Erythroblast (primary cell): ENCODE measurements at places on chromosomes 4 and X.

DNA sequence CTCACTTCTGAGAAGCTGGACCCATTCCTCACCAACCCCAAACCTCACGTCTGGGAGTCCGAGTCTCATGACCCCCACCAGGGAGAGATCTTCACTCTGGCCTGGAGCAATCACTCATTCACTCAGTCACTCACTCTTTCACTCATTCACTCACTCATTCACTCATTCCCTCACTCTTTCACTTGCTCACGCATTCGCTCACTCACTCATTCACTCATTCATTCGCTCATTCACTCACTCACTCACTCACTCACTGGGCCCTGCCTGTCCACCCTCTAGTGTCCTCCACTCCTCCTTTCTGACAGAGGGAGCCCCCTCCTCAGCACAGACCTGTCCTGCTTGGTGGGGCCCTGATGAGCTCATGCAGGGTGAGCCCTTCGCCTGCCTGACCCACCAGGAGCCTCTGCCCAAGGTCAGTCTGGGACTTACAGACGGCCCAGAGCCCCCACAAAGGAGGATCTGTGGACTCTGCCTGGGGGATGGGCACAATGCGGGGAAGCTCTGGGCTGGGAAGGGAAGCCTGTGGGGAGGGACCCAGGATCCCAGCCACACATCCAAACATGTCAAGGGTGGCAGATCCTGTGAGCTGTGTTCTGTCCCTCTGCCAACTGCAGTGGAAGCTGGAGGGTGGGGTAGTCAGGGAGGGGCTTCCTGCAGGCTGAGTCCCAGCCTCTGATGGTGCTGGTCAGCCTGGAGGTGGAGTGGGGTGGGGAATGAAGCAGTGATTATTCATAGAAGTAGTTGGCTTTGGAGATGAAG lies 18.5 kb downstream of the CPZ start:
- DNase-seq, result no peak

- no peak for DNase-seq
Observed at GRCh38 chr4:26715636-26716242, 131.9 kb downstream of the TBC1D19 start.

- no peak for DNase-seq
Observed at GRCh38 chr4:72641611-72642010, 72.6 kb upstream of the ADAMTS3 start.

- DNase-seq, result peak; percentile 66
Observed at GRCh38 chrX:147912093-147912801, 528 bp downstream of the FMR1 start.

GRCh38 chr4:126895988-126896570 lies 736.7 kb upstream of the INTU start:
- no peak for DNase-seq

- DNase-seq, result no peak
Observed at GRCh38 chrX:71514367-71515037, 18.4 kb upstream of the OGT start.

DNA sequence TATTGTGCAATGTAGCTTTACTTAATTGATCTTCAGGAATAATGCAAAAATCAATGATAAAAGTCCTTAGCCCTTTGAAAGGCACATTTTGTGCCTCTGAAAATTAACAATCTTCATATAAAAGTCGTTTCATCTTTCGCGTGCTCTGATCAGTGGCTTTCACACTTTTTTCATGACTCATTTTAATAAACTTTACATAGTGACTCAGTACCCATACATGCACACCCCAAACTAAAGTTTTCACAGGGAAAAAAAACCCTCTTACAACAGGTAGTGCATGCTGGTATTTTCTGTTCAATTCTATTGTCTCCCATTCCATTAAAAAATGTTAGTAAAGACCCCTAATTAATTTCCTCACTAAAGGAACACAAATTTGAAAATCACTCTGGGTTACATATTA lies 21.5 kb downstream of the RWDD4 start:
- no peak for DNase-seq

GRCh38 chr4:131650951-131651350 lies 1498.1 kb upstream of the PCDH10 start:
- no peak for DNase-seq
